ENCODE measurements at places on chromosomes 3 and 15. TPM values are rescaled to one million over a fixed set of nuclear protein-coding genes. Genes with fewer than 3 reads are reported as not detected.

Gene GOLGA8J
- total RNA-seq, result not detected

Gene PAQR9
- total RNA-seq, result not detected

Gene BUB1B
- total RNA-seq, result 2.4 TPM

Gene MCCC1
- total RNA-seq, result 21.5 TPM

Gene HHATL
- not detected for total RNA-seq

Gene MKRN3
- total RNA-seq, result 1.4 TPM

Gene ESYT3
- total RNA-seq, result 0.28 TPM

Gene CLSTN2
- 0.14 TPM for total RNA-seq

Gene MKRN2OS
- total RNA-seq, result not detected

Gene GOLGA8S
- total RNA-seq, result under 0.01 TPM

Gene ZNF621
- 12.7 TPM for total RNA-seq

Gene PCOLCE2
- total RNA-seq, result 60.7 TPM

Gene FAM81A
- 0.18 TPM for total RNA-seq

Gene LSAMP
- 11.6 TPM for total RNA-seq

Gene RTP3
- not detected for total RNA-seq

Gene NAALADL2
- total RNA-seq, result 13.7 TPM

Gene MUSTN1
- total RNA-seq, result not detected

Gene SACM1L
- total RNA-seq, result 33.9 TPM

Gene MESP1
- 0.28 TPM for total RNA-seq

Gene GRAMD1C
- total RNA-seq, result 1.3 TPM

Gene PPP2R3A
- 7.0 TPM for total RNA-seq

Gene CYB561D2
- 29.0 TPM for total RNA-seq

Gene FMN1
- 1.0 TPM for total RNA-seq

Gene FEZF2
- total RNA-seq, result not detected

Gene ST3GAL6
- total RNA-seq, result 4.8 TPM

Gene CKMT1A
- total RNA-seq, result 0.18 TPM

Gene KCNAB1
- total RNA-seq, result under 0.01 TPM

Gene ACOX2
- 25.8 TPM for total RNA-seq

Gene THSD4
- 33.8 TPM for total RNA-seq

Measured in smooth muscle cell of bladder (primary cell).